ENCODE measurements at places on chromosomes 2 and 18. TPM values are rescaled to one million over a fixed set of nuclear protein-coding genes. Genes with fewer than 3 reads are reported as not detected.

The REG1B gene
- total RNA-seq, result not detected

The ERMN gene
- total RNA-seq, result not detected

- H3K4me1 ChIP-seq, result no peaks in the 10 kb centered on the region
- no peak for DNase-seq
- no peaks in the 10 kb centered on the region for H3K36me3 ChIP-seq
- H3K27me3 ChIP-seq, result no peaks in the 10 kb centered on the region
- H3K27ac ChIP-seq, result no peak overlapping the region
These were observed 61.2 kb upstream of the CUL3 start for GRCh38 chr2:224646242-224646846.

DNA sequence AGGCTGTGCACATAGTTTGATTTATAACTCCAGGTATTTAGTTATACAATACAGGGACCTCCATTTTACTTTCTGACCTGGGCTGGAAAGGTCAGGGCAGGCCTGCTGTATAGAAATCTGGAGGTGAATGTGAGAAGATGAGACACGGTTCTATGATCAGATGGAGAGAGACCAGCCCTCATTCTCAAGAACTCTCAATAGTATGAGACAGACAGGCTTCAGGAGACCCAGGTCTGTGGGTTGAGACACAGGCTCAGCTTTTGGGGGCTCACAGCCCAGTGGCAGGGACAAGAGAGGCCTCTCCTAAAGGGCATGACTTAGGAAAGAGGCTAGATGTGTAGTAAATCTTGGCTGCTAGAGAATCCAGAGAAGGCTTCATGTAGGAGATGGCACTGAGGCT lies 719 bp upstream of the ATP6V1B1 start:
- H3K4me1 ChIP-seq, result no peaks in the 10 kb centered on the region
- H3K4me3 ChIP-seq, result no peak overlapping the region
- H3K36me3 ChIP-seq, result no peaks in the 10 kb centered on the region
- DNase-seq, result no peak
- H3K27ac ChIP-seq, result no peak overlapping the region

The TLX2 gene
- total RNA-seq, result 3.8 TPM

- no peaks in the 10 kb centered on the region for H3K36me3 ChIP-seq
- H3K4me3 ChIP-seq, result no peak overlapping the region
- H3K27me3 ChIP-seq, result no peaks in the 10 kb centered on the region
- DNase-seq, result no peak
These were observed 61.1 kb upstream of the CXCR4 start for GRCh38 chr2:136178941-136179601.

- H3K27me3 ChIP-seq, result no peaks in the 10 kb centered on the region
- H3K27ac ChIP-seq, result no peak overlapping the region
- H3K36me3 ChIP-seq, result no peaks in the 10 kb centered on the region
- H3K4me1 ChIP-seq, result no peaks in the 10 kb centered on the region
- DNase-seq, result no peak
These were observed 163.3 kb downstream of the METTL4 start for GRCh38 chr18:2407961-2408360.

Data from adrenal gland (tissue), 19 donors.